ENCODE measurements at places on chromosomes 4 and X.

- no peak for DNase-seq
These were observed 171.4 kb downstream of the ARHGEF9 start for GRCh38 chrX:63613531-63614028.

DNA sequence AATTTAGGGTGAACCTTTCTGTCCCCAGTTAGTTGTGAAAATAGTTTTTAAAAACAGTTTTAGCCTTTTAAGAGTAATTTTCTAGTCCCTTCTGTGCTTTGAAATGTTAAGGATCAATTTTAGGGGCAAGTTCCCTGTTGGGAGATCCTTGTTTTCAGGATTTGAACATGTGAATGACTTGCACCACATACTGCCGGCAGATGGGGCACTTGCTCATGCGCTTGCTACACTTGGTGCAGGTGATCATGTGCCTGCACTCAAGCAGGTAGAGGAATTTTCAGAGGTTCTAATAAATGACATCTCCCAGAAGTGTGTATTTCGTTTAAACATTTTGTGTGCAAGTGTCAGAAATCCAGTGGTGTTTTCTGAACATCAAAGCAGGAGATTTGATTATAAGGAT is 195.9 kb downstream of the CHM start:
- DNase-seq: no peak

DNA sequence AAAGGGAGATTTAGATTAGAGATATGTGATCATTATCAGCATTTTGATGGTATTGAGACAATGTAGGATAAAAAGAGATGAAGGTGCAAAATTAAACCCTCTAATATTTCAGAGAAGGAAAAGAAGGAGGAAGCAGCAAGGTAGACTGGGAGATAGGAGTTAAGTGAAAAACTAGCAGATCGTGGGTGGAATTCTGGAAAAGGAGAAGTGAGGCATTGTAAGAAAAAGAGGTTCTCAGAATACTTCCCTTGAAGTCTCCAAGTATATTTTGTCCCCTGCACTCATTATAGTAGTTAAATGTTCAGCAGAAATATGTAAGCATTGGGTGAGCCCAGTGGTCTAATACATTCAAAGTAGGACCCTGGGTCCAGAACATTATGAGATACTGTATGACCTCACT is 30.3 kb downstream of the COPS4 start:
- DNase-seq: no peak

- DNase-seq: no peak
These were observed 50.8 kb upstream of the HMX1 start for GRCh38 chr4:8922481-8922880.

DNA sequence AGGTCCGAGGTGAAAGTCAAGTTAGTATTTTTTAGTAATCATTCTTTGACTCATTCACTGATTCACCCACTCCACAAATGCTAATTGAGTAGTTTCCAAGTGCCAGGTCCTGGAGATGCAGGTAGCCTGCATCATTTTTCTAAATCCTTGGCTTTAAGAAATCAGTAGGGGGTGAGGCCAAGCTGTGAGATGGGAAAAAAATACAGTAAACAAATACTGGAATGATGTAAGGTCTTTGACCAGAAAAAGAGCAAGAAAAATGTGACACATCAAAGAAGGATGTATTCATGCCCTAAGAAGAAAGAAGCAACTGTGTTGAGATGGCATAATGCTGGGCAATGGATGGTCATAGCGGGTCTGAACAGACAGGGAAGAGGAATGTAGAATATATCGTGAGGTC is 1386.6 kb downstream of the PCDH7 start:
- no peak for DNase-seq

- no peak for DNase-seq
These were observed 116.0 kb downstream of the CT47B1 start for GRCh38 chrX:120759685-120760084.

DNA sequence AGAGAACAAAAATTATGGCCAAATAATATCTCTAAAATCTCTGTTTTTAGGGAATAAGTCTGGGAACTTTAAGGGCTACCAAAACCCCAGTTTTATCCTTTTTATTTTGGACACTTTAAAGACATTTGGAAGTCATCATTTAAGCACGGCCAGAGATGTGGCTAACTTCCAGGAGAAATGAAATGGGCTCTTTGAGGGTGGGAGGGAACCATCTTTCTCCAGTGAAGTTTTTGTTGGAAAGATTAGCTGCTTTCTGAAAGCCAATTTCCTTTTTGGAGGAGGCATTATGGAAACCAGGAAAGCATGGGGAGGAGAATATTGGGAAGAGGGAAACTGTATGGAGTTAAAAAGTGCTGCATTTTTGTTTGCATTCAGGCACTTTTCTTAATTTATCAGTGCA is 4.8 kb downstream of the VSIG1 start:
- DNase-seq: no peak
